ENCODE measurements at places on chromosomes 3 and 15.

- peak; percentile 57 for DNase-seq
These were observed 18.8 kb upstream of the SATB1 start for GRCh38 chr3:18443665-18444594.

GRCh38 chr15:80090879-80091503 is 31.5 kb downstream of the ZFAND6 start:
- DNase-seq = no peak

GRCh38 chr3:115081444-115081843 is 65.6 kb downstream of the ZBTB20 start:
- no peak for DNase-seq

DNA sequence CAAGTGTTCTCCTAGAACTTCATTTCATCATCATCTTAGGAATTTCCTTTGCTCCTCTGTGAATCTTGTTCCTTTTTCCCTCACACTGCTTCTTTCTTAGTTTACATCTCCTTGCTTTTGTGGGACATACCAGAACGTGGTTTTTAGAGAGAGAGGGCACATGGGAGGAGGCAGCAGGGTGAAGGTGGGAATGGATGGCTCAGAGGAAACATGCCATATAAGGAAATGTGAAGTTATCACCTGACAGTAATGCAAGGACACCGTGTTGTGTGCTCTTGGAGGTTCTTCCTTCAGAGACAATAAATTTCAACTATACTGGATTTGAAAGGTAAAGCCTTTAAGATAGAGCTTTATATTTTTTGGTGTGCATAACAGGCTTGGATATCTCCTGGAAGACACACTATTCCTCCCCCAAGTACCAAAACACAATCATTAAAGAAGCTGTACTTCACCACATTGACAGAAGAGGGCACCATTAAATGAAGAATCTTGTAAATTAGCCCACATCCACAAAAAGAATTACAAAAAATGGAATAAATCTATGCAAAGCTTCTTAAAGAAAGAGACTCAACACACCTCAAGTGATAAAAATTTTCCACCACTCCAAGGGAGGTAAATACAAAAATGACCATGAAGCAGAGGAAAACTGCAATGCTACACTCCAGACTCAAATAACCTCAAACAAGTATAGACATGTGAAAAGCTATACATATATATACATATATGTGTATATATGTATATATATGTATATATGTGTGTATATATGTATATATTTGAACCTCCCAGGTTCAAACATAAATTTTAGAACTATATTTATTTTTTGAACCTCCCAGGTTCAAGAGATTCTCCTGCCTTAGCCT is 26.1 kb downstream of the RPL39L start:
- no peak for DNase-seq

GRCh38 chr3:100073049-100073713 is 41.1 kb downstream of the FILIP1L start:
- no peak for DNase-seq

GRCh38 chr3:56547486-56547885 is 9.5 kb upstream of the CCDC66 start:
- no peak for DNase-seq

GRCh38 chr15:100042558-100042957 is 299.2 kb downstream of the ADAMTS17 start:
- DNase-seq = no peak

GRCh38 chr3:194810076-194810475 is 124.4 kb downstream of the FAM43A start:
- DNase-seq = no peak

DNA sequence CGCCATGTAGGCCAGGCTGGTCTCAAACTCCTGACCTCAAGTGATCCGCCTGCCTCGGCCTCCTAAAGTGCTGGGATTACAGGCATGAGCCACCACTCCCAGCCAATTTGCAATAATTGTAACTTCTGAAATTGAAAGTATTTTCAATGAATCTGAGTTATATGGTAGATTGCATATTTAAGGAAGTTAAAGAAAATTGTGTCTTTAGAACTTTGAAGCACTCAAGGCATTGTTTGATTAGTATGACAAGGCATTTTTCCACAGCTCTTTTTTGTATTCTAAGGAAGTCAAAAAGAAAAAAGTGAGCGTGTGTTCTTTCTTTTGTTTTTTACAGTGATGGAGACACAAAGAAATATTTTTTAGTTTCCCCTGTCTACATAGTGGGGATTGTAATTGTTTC is 15.7 kb upstream of the RPLP1 start:
- DNase-seq = no peak

GRCh38 chr3:63228677-63229076 is 49.4 kb upstream of the SYNPR start:
- DNase-seq = peak; percentile 0

DNA sequence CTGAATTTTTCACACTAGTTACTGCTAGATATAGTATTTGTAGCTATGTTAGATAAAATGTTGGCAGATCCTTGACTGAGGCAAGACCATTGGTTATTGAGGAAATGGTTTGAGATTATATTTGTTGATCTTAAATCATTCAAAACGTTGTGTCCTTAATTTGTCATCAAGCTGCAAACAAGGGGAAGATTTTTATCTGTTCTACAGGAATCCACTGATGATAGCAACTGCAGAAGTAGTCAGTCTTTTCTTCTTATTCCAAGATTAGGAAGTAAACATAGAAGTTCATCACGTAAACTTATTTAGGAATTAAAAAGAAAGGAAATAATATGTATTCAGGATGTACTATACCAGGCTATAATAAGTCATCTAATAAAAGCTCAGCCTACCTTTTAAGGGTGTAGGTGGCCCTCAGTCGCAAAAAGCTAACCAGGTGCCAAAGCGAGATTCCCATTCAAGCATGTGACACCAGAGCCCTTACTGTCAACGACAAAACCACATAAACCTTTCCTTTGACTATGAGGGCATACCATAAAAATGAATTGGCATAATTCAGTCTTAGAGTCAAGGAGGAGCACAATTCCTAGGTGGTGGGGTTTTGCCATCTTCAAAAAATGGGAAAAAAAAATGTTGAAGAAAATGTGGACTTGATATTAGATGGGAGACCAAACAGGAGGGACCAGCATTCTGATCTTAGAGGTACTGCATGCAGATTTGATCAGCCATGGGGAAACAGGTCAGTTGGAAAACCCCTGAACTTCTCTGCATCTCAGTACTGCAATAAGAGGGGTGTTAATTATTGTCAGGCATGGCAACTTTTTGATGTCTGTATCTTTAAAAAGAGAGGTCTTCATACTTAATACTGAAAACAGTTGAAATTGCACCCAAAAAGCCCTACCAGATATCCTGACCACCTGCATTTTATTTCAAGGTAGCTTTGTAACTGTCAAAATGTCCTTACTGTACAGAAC is 212.5 kb upstream of the UBE2E1 start:
- DNase-seq = no peak

- no peak for DNase-seq
These were observed 19.4 kb upstream of the LMCD1 start for GRCh38 chr3:8482263-8482662.

- peak; percentile 6 for DNase-seq
These were observed 664 bp downstream of the PPCDC start for GRCh38 chr15:75023872-75024636.

- DNase-seq = no peak
These were observed 137.4 kb upstream of the UMPS start for GRCh38 chr3:124592658-124593441.

GRCh38 chr15:50124631-50125030 is 5.6 kb upstream of the ATP8B4 start:
- no peak for DNase-seq

- no peak for DNase-seq
These were observed 608.4 kb upstream of the CFAP20DC start for GRCh38 chr3:59658274-59658673.

DNA sequence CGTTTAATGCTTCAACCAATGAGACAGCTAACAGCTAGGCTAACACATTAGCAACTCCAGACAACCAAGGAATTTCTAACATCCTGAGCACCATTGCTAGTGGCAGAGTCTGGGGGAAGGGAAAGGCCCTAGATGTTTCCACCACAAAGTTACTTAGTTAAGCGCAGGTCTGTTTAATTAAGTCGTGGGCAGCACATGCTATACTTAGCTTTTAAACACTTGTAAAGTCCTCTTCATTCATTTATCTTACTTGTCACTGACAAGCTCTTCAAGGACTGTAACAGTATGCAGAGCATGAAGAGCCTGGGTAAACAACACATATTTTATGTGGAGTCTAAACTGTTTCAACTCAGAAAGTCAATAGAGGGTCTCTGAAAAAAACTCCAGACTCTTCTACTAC is 221.1 kb upstream of the WNT5A start:
- DNase-seq = no peak
